Thoracic aorta (tissue), 2 donors: ENCODE measurements at places on chromosomes 2 and 18.

DNA sequence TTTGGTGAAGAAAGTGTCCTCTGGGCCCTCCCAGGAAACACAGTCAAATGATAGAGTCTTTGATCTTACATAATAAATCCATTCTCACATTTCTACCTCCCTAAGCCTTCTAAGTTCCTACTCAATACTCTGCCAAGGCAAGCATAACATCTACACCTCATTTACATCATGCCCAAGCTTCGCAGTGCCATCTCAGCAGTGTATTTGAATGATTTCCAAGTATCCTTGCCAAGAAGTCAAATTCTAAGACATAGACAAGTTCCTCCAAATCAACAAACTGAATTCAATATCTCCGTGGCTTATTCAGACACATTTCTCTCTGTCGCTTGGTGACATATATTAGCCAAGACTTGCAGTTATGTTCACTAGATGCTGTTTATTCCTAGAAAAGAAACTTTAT lies 8.1 kb upstream of the MLPH start:
- no peak for DNase-seq

DNA sequence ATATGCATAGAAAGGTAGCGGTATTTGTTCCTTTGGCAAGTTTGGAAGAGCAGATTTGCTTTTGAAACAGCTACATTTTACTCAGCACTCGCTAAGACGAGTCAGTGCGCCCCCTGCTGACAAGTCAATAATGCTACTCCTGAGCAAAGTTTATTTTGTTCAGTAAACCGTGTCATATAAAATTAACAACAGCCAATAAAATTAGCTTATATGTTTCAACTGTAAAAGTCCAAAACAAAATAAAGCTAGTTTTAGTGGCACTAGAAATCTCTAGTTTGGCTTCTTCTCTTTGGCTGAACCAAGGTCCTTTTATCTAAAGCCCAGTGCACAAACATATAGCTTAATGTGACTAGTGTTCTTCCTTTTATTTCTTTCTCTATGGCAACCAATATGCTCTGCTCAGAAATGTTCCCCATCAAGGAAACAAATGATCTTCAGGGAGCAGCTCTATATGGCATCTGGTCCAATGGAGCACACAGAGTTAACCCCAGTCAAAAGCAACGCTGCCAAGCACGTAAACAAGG lies 4.2 kb upstream of the POU3F3 start:
- DNase-seq = no peak

DNA sequence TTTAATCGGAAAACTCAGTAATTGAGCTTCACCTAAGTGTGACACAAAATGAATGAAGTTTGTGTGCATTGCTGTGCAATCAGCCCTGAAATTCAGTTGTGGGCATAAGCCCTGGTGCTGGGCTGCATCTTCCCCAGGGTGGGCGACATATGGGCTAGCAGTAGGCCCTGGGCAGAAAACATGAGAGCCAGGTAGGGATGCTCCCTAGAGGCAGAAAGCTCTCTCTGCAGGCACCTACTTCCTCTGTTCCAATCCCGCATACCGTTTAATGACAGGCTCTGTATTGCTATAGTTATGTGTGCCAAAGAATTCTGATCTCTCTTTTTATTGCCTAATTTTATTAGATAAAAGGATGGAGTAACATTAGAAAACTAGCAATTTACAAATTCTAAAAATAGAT lies 456.7 kb downstream of the NRXN1 start:
- DNase-seq = no peak

DNA sequence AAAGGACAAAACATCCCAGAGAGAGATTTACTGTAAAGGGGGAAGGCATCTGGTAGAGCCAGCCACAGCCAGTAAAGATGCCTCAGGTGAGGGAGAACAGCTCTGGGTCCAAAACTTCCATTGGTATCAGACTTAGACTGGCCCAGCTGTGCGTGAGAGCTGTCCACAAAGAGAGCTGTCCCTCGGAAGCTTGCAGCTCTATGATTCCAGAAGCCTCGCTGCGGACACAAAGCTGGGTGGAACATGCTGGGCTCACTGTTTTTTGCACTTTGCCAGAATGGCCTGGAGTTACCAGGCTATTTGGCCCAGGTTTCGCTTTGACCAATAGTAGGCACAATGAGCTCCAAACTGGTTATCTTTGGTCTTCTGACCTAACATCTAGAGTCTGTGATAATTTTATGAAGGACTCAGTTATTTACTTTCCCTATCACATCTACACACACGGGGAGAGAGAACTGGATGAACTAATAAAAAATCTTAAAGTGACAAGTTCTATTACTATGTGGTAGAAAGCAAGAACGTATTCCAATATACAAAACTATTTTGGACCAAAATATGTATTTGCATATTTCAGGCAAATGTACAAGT lies 101.9 kb downstream of the DNER start:
- no peak for DNase-seq

- DNase-seq = no peak
Measured at GRCh38 chr2:16628314-16628713, 37.3 kb downstream of the CYRIA start.

- DNase-seq = no peak
Measured at GRCh38 chr18:78831603-78832002, 148.0 kb upstream of the SALL3 start.

- DNase-seq = no peak
Measured at GRCh38 chr2:35116151-35116550, 1239.4 kb upstream of the CRIM1 start.

- DNase-seq = no peak
Measured at GRCh38 chr2:169734169-169734847, 676 bp downstream of the KLHL23 start.

DNA sequence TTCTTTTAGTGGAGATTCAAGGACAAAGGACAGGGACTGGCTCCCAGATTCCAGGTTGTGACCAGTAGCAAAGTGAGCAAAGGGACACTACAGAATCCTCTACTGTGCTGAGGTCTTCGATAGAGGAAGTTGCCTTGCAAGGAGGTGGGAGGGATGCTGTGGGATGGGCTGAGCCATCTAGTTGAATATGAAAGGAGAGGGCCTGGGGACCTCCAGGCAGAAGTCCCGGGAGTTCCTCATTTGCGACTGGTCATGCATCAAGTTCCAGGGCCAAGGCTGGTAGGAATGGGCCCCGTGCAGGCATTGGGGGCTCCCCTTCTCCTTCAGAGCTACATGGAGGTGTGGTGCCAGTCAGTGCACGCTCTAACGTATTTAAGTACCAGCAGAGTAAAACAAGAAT lies 12.6 kb upstream of the PROM2 start:
- DNase-seq = no peak

DNA sequence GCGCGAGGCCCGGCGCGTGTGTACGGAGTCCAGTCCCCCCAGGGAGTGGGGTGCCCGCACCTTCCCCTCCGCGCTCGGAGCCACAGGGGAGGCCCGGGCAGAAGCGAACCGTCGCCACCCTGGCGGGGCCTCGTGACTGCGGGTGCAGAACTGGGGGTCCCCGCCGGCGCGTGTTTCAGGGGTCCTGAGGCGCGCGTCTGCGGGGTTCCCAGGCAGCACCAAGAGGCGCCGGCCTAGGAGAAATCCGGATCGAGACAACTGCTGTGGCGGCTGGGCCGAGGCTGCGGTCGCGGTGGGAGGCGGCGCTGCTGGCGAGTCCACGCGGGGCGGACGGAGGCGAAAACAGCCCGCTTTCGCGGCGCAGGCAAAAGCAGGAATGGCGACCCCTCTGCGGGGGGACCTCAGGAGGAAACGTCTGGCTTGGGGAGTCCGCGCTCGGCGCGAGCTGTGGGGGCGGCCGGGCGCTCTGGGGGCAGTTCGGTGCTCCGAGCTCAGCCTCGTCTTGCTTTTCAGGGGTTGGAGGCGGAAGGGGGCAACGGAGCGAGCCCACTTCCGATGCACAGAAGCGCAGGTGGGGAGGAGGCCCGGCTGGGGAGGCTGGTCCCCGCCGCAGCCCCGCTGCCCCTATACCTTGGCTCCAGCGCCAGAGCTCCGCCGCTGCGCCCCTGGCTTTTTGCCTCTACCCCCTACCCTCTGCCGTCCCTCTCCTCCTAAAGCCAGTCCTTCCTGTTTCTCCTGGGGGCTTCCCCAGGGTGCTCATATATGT lies 81.5 kb upstream of the LDLRAD4 start:
- DNase-seq = no peak

DNA sequence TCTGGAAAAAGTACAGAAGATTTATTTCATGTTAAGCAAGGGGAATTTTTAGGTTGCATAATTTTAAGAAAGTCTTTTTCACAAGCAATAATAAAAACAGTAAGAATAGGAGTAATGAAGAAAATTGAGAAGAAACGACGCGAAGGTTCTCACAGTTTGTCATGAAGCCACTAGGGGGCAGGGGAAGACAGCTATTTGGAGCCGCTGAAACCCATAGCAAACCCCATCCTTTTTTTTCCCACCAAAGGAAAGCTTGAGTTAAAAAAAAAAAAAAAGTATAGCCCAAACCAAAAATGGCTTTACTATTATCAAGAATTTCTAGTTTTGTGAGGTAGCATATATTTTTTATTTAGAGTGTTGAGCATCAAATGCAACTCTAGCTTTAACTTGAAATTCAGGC lies 300.9 kb downstream of the PHLPP1 start:
- DNase-seq = no peak

DNA sequence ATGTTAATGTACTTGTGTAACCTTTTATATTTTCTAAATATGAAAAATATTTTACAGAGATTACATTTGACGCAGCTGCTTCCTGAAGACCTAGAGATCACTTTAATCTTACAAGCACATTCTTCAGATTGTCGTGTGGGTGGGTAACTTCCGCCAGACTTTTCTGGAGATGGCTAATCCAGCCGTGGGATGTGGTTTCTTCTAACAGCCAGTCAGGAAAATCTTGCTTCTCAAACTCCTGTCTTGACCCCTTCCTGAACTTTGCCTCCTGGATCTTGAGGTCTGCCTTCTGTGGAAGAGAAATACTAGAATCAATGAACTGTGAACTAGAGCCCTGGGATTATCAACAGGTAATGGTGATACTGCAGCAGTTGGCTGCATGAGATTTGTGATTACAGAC lies 401.6 kb upstream of the TNP1 start:
- no peak for DNase-seq

DNA sequence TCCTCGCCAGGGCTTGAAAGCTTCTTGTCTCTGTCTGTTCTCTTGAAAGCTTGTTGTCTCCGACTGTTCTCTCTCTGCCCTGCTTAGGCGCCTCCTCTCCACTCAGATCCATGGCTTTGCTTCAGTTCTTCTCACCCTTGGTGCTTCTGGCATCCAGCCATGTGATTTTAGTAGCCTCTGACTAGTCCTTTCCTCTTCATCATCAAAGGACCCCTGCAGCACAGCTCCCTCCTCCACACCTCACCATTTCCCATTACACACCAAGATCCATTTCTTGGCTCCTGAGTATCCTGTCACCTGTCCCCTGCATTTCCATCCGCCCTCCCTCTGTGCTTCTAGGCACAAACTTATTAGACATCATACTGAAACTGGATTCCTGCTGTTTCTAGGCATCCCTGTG lies 59.4 kb downstream of the ZNF236 start:
- DNase-seq = no peak

- DNase-seq = no peak
Measured at GRCh38 chr2:191064590-191064989, 50.6 kb upstream of the STAT1 start.

GRCh38 chr2:85599468-85600234 lies 2.8 kb downstream of the TMEM150A start:
- no peak for DNase-seq

DNA sequence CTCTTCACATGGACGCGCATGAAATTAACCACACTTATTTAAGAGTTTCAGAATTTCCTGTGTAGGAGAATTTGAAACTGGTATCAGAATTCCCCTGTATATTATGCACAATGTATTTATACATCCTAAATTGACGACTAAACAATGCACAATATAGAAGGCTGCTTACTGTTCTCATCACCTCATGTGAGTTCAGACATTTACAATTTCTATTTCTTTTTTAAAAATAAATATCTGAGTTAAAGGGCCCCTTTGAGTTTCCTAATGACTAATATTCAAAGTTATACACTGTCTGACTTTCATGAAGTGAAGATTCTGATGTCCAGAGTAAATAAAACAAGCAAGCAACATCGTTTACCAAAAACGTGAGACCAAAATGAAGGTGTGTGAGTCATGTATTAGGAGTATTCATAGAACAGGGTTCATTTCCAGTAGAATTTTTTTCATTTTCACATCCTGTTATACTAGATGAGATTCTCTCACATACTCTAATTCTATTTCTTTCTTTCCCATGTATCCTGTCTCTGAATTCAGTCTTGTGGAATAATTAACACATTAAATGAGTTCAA lies 406.2 kb downstream of the NUP35 start:
- DNase-seq = no peak

- DNase-seq = no peak
Measured at GRCh38 chr2:118769707-118770400, 77.6 kb downstream of the EN1 start.

DNA sequence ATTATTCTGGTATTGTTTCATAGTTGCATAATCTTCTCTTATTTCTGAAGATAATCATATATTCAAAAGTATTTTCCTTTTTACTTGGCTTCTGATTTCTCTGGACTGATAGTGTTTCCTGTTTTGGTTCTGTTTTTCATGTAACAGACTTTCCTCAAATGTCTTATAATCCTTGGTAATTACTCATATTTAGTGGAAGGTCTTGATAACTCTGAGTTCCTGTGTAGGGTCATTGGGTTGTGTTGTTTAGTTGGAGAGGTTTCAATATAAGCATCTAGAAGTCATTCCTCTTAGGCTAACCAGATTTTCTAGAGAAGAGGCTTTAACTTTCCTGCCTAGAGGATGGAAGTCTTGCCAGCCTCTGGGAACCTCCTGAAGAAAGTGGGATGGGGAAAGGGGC lies 23.8 kb downstream of the MFSD6 start:
- no peak for DNase-seq

DNA sequence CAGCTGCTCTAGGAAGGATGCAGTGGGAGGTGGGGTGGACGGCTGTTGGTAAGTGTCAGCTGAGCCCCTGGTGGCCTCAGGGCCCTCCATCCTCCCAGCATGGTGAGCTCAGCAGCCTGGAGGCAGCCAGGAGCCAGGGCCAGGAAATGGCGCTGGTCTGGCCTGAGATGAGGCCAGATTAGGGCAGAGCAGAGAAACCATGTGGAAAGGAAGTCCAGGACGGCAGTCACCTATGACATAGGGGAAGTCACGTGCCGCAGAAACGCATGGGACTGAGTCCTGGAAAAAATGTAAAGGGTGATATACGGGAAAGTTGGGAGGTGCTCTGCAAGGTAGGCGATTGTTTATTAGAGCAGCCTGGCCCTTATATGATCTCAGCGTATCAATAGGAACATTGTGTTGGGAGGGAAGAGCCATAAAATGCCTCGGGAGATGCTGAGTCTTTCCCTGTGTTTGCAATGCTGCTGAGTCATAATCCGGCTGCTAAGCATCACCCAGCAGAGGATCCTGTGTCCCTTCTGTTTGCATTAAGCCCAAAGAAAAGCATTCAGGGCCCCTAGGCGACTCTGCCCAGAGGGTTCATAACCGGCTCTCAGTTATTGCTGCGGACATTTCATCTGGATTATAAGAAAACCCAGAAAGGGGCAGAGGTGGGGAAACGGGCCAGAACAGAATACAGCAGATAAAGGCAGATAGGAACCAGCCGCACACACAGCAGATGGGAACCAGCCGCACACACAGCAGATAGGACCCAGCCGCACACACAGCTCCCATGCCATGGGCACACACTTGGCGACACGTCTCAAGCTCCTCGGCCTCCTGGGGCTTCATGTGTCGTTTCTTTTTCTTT lies 30.3 kb upstream of the B3GNT7 start:
- DNase-seq = no peak

GRCh38 chr2:8193686-8194615 lies 487.9 kb upstream of the ID2 start:
- DNase-seq = no peak

- no peak for DNase-seq
Measured at GRCh38 chr2:201452058-201452921, 750 bp downstream of the STRADB start.

- no peak for DNase-seq
Measured at GRCh38 chr18:11981192-11981542, at the start of gene IMPA2. Gene IMPA2, plus strand, starts transcription at chr18:11981507. Its CDS starts 163 bp downstream, at chr18:11981670.
